CD4-positive, alpha-beta T cell treated with Interleukin-17A for 1 hour (primary cell): ENCODE measurements at places on chromosomes 11 and 22.

DNA sequence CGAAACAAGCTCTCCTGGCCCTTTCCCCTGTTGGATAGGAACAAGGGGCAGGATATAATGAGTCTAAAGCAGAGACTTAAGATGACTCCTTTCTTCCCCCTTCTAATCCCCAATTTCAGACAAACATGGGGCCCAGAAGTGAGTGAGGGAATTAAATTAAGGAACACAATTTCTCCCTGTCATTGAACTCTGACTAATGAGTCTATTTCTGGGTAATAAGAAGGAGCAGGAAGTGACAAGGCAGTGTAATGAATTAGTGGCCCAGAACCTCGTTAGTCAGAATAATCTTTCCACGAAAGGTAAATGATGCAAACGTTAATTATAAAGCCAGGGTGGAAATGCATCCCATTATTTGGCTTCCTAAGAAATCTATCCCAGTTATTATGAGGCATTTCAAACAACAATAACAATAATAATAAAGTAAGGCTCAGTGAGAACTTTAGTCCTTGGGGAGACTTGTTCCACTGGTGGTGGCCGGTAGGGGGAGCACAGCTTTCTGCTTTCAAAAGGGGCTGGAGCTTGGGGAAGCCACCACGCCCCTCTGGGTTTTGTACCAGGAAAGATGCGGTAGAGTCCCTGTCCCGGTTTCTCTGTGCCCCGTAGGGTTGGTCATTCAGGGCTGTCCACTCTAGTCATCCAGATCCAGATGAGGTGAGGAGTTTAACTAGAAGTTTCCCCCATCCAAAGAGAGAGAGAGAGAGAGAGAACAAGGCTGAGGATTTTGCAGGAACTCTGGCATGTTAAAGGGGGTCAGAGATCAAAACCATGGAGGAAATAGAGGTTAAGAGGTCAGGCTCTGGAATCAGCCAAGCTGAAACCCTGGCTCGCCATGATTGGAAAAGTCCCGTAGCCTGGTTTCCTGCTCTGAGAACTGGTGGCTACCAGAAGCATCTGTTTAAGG lies 298.3 kb downstream of the NTM start:
- DNase-seq = peak; percentile 2

DNA sequence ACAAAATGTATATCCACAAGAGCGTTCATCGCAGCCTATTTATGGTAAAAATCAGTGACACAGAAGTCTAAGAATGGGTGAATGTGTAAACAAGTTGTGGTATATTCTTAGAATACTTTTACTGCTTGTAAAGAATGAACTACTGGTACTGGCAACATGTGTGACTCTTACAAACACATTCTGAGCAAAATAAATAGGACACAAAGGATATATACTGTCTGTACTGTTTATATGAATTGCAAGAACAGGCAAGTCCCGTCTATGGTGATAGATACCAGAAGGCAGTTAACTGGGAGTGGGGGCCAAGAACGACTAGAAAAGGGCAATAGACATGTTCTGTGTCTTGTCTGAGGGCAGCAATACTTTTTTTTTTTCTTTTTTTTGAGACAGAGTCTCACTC lies 112.6 kb downstream of the TBC1D22A start:
- DNase-seq = no peak

GRCh38 chr11:121446752-121447156 lies 5.4 kb upstream of the SORL1 start:
- DNase-seq = no peak

DNA sequence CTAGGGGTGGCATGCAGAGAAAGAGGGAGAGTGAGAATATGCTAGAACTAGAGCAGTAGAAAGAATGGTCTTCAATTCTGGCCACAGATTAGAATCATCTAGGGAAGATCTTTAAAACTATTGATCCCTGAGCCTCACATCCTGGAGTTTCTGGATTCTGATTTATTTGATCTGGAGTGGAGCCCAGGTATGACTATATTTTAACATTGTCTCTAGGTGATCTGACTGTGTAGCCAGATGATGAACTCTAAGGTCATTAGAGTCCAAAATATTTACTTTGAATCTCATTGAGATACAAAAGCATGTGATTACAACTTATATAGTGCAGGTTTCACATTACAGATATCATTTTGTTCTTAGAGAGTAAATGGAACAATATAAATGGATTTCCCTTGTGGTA lies 79.7 kb downstream of the FDX1 start:
- DNase-seq = no peak

GRCh38 chr11:118785362-118785761 lies 5.6 kb downstream of the DDX6 start:
- DNase-seq = peak; percentile 24
